NCI-H748 treated with DMSO at 0.1 percent for 48 hours (cell line): ENCODE measurements at places on chromosomes 11 and 22.

DNA sequence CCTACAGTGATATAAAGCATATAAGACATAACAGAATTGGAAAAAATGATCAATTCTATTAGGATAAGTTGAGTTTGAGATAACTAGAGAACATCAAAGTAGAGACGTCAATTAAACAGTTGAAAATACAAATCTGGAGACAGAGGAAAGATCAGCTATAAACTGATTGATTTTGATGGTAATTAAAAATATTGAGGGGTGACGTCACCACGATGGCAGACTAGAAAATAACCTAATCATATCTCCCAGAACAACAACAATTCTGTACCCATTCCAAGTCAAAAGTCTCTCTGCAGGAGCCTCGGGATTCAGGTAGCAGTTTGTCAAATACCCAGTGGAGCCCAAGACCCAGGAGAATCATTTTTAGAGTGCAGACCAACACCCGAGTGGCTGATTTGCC, 28.9 kb downstream of the MS4A13 start:
- no peak for DNase-seq

DNA sequence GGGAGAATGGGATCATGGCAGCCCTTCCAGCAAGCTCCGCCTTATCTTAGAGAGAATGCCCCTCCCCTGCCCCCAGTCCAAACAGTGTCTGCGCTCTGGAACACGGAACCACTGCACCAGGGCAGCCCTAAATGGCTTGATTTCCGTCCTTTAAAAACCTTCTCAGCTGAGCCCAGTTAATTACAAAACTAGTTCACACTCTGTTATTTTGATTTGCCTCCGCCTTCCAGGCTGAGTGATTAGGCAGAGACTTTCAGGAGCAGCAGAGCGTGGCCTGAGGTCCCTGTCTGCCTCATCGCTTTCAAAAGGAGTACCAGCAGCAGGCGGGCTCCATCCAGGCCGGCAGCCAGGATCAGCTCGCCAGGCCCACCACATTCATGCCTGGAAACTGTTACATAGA, 313.0 kb downstream of the BRD1 start:
- no peak for DNase-seq

DNA sequence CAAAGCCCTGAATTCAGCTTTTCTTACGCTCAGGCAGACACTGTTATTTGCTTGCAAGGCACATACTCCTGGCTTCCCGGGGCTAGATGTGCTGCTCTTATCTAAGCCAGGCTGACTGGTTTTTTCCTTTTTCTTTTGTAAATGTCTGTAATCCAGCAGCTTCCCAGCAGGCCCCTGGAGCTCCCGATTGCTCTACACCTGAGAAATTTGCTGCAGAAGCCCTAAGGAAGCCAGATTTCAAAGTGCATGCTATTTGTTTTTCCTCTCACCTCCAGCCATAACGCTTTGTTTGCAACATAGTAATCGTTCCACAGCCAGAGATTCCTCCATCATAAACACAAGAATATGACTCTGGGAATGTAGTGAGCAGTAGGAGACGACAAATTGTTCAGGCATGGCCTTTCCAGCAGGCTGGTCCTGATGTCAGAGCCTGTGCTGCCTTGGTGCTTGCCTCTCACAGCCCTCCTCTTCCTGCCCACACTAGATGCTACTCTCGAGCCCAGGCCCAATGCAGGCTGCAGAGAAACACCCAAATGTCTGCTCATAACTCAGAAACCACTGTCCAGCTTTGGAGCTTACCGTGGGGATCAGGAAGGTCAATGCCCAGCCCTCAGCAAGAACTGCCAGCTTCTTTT, 54.7 kb upstream of the SLC6A5 start:
- no peak for DNase-seq

DNA sequence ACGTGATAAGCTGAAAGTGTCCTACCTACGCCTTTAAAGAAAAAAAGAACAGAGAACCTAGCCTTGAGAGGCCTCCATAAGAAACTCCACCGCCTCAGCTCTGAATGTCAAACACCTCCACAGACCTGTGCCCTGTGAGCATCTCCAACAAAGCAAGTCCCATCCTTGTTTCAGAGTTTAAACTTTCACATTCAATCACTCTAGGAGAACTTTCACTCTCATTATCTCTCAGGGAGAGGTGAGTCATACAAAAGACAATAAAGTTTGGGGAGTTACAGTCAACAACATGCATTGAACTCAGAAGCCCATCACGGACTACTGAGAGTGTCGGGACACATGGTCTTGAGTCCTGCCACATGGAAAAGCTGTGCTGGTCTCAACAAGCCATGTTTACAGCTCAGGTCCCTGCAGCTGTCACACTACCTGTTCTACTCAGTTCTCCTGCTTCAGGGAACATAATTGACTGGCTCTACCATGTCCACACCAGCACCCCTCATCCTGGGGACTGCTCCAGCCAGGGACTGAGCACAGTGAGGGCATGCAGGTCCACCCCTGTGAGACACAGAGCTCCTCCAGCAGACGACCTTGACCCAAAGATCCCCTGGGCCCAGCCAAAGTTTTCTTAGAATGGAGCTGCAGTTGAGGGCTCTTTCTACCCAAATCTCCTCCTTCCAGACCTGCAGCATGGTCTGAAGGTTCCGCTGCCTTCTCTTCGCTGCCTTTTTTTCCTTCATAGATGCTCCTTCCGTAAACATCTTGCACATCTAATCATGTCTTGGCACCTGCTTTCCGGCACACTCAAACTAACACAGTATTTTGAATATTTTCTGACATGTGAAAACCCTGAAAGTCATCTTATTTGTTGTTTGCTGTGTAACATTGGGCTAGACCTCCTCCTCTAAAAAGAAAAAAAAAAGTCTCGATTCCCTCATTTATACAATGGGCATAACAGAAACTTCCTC, 114.9 kb downstream of the ETS1 start:
- no peak for DNase-seq

- no peak for DNase-seq
Observed at GRCh38 chr11:14818779-14819178, 73.3 kb downstream of the CYP2R1 start.

DNA sequence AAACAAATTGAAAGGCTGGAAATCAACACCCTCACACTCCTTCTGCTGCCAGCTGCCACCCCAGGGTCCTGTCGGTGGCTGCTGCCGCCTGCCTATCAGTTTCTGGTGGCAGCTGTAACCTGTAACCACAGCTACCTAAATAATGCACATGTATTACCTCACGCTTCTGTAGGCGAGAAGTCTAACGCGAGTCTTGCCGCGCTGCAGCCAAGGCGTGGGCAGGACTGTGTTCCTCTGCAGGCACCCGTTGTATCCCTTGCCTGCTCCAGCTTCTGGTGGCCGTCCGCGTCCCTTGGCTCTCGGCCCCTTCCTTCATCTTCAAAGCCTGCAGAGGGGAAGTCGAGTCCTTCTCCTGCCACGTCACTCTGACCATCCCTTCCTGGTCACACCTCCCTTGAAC, 44.1 kb upstream of the GCAT start:
- no peak for DNase-seq

GRCh38 chr11:106473089-106473722, 395.7 kb downstream of the AASDHPPT start:
- DNase-seq, result no peak

DNA sequence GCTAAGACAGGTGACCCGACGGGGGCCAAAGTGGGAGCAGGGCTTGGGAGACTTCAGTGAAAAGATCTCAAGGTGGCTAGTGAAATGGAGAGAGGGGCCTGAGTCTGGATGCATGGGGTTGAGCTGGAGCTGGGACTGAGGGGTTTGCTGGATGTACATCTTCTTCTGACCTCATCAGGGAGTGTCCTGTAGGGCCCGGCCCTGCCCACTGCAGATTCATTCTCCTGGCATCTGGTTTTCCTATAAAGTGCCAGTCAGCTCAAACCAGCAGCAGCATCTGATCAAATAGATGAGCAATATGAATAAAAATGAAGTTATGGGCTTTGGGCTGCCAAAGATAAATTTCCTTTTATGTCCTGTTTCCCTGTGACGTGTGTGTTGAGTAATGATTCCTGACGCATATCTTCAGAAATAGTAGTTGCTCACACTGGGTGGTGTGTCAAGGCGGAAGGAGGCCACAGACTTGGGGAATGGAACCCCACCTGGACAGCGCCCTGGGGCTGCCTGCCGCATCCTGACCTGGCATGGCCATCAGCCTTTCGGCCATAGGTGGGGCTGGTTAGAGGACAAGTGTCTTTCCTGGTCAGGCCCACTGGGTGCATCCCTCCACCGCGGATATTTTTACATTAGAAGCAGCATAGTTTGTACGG, 135.4 kb downstream of the OSBP2 start:
- no peak for DNase-seq

- DNase-seq, result no peak
Observed at GRCh38 chr11:69491071-69492031, 9.9 kb downstream of the LINC01488 start.

- DNase-seq, result peak; percentile 85
Observed at GRCh38 chr11:14907411-14908213, 15.6 kb upstream of the CYP2R1 start.

GRCh38 chr11:86446163-86446923, 71.7 kb downstream of the CCDC81 start:
- DNase-seq, result no peak

GRCh38 chr11:84012171-84012826, 726.1 kb upstream of the CCDC90B start:
- no peak for DNase-seq

GRCh38 chr11:20156280-20156875, 3.9 kb downstream of the DBX1 start:
- DNase-seq, result no peak

- DNase-seq, result no peak
Observed at GRCh38 chr22:19943082-19944026, 1.7 kb upstream of the TXNRD2 start.

DNA sequence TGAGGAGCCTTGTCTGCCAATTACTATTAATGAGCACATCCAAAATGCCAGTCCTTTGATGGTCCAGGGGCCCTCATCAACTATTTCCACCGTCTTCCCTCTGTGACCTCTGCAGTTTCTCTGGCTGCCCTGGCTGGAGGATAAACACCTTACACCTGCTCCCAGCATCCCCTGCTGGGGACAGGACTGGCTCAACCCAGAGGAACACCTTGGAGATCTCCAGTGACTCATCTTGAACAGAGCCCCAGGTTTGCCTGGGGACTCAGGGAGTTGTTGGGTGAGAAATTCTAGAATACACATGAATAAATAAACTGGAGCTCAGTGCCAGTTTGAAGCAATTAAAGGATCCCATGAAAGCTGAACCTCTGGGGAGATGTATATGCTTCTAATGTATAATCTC, 24.0 kb upstream of the ELF5 start:
- no peak for DNase-seq

GRCh38 chr22:47550524-47551430, 788.3 kb downstream of the TBC1D22A start:
- DNase-seq, result no peak

- DNase-seq, result no peak
Observed at GRCh38 chr11:64770120-64770519, 8.2 kb downstream of the SF1 start.

GRCh38 chr11:27241311-27242122, 121.5 kb downstream of the CCDC34 start:
- no peak for DNase-seq

DNA sequence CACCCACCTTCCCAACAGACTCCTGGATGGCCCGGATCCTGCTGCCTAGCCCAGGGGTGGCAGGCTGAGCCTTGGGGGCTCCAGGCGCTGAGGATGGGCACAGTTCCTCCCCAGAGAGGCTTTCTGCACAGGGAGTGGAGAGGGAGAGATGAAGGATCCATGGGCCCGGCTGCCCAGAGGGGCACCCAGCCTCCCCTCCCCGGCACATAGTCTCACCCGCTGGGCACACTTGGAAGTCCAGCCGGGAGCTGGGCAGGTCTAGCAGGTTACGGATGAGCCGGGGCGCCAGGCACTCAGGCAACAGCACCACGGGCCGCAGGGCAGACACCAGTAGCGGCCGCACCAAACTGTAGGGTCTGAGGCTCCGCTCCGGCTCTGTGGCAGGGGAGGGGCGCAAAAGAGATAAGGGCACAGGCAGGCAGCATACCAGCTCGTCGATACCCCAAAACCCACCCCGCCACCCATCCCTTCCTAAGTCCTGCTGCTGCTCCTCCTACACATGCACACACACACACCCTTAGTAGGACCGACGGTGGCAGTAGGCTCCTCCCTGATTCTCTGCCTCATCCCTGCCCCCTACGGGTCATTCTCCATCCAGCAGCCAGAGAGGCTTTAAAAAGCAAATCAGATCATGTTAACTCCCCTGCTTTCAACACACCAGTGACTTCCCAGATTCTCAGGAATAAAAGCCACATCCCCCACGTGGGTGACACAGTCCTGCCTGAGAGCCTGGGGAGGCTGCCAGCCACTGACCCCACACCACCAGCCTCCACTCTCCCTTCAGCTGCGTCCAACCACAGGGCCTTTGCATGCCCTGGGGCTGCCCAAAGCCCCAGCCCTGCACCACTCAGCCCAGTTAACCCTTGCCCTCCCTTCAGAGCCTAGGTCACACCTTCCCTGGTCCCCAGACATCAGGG, 6.5 kb upstream of the MFNG start:
- DNase-seq, result no peak

DNA sequence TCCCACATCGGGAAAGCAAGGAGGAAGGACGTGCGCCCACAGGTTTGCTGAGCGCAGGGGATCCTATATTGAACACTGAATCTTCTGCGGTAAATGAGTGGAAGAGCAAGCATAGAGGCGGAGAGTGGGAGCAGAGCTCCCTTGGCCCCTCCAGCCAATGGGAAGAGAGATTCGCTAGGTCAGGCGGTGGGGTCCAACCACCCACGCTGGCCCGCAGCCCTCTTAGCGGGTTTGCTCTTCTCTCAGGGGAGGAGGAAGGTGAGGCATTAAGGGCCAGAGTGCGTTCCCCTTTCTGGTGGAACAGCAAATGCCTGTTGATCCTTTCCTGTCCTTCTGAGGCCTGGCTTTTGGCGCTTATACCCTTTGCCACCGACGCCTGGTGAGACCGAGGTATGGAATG, 10.6 kb downstream of the NLRP14 start:
- no peak for DNase-seq

DNA sequence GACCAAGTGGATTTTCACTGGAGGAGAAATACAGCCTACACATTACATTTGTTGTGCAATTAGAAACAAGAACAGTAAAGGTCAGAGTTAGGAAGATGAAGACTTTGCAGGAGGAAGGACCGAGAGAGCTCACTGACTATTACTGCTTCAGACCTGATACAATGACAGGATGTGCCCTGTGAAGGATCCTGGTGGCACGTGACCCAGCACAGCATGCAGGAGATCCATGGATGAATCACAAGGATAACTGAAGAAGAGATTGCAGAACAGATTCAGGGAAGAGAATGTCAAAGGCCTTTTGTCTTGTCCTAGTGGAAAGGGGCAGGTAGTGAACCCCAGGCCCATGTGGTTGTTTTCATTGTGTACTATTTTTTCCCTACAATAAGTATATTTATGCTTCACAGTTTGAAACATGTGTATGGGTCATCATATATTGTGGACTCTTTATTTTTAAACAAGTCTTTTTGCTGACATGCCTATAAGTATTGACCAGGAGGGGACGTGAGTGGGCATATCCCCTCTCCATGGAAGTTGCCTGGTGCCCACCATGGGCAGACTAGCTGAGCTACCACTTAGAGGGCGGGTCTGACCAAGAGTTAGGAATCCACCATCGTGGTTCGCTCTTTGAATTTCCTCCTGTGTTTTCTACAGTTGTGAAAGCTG, 44.3 kb downstream of the RASSF10 start:
- no peak for DNase-seq
